ENCODE measurements at places on chromosomes 5 and 9.

- DNase-seq: no peak
Observed at GRCh38 chr5:124655921-124656511, 90.4 kb downstream of the ZNF608 start.

- no peak for DNase-seq
Observed at GRCh38 chr9:132099167-132099566, 19.5 kb upstream of the MED27 start.

- no peak for DNase-seq
Observed at GRCh38 chr5:10591159-10591558, 27.3 kb downstream of the ANKRD33B start.

DNA sequence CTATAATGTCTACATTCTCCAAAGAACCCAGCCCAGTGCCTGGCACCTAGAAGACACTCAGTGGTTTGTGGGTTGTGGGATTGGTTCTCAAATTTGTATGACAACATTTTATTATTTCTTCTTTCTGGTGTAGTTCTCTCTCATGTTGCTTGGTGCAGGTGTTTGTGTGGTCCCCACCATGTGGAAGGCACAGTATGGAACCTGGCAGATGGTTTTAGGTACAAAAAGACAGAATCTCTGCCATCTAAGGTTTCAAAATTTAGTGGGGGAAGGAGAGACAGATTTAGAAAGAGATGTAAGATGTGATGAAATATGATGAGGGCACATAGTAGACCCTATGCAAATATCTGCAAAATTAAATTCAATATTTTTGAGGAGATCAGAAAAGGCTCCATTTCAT, 323.8 kb downstream of the CDK5RAP2 start:
- DNase-seq: no peak

DNA sequence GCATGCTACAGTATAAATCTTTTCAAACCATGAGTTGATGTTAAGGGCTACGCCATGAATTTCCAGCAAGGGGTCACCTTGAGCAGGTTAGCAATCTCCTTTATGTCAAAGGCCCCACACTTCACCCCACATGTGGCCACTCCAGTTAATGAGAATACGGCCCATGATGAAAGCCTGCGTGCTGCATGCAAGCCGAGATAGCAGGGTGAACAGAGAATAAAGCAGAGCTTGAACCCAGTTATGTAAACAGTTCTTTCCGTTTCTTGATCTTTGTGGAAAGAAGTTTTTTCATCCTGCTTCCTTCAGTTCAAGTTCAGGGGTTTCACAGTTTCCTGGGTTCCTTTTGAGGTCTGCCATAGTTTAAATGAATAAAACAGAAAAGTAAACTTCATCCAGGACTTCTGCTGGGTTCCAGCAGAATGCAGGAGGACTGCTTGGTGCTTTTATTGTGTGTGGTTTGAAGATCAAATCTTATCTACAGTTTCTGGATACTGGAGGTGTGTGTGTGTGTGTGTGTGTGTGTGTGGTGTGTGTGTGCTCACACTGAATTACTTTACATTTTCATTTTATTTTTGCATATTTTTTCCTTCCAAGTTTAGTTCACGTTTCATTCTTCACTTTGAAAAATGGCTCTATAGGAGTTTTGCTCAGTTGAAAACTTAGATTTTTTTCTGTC, 87.1 kb downstream of the HMHB1 start:
- DNase-seq: no peak

All from T-helper 1 cell (primary cell).